ENCODE measurements at places on chromosomes 5 and 9.

- no peak for DNase-seq
Measured at GRCh38 chr5:27938989-27939388, 900.6 kb upstream of the CDH9 start.

DNA sequence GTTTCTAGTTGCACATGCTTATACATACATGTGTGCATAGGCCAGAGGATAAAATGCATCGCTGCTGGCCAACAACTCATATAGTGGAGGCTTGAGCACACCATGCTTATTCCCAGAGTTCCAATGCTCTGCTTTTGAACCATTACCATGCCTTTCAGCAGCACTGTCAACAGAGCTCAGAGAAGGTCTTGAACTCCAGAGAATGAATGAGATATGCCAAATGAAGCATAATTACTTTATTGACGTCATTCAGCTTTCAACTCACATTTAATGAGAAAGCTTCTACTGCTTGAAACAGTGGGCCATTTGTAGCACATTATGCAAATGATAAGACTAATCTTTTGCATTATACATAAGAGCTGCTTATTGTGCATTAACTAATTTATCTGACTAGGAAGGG lies 765.3 kb upstream of the GRAMD2B start:
- no peak for DNase-seq

DNA sequence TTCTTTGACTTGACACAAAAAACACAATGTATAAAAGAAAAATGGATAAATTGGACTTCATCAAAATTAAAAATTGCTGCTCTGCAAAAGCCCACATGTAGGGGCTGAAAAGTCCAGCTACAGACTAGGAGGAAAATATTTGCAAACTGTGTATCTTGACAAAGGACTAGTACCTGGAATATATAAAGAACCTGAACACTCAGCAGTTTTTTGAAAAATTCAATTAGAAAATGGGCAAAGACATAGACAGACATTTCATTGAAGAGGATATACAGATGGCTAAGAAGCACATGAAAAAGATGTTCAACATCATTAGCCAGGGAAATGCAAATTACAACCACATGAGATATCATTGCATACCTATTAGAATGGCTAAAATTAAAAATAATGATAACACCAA lies 18.5 kb upstream of the TAL2 start:
- no peak for DNase-seq

DNA sequence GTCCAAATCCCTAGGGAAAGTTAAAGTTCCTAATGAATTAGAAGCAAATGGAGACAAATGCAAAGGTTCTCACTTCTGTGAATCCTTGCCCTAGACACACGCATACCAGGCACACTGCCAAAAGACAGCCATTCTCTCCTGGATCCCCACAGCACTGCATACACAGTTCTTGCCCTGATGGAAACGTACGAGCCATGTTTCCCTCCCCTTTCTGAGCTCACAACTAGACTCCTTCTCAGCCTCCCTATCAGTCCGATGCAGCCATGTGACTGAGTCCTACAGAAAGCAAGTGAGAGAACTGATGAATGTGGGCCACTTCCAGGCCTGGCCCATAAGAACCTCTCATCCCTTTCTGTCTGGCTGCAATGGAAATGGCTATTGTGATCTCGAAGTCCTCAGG lies 92.0 kb downstream of the ZNF608 start:
- no peak for DNase-seq

DNA sequence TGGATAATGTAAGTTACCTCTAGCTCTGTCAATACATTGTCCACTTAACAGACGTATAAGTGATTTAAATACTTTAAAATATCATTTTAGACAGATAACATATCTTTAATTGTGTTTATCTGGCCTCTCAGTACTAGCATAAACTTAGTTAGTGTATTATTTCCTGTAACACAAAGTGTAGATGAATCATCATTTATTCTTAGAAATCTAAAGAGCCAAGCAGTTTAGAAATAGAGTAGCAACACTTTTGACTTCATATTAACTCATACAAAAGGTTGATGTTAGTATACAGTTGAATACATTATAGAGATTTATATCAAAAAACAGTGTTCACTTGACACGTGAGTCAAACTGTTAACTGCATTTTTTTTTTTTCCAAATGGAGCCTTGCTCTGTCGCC lies 18.0 kb downstream of the NCBP1 start:
- no peak for DNase-seq

DNA sequence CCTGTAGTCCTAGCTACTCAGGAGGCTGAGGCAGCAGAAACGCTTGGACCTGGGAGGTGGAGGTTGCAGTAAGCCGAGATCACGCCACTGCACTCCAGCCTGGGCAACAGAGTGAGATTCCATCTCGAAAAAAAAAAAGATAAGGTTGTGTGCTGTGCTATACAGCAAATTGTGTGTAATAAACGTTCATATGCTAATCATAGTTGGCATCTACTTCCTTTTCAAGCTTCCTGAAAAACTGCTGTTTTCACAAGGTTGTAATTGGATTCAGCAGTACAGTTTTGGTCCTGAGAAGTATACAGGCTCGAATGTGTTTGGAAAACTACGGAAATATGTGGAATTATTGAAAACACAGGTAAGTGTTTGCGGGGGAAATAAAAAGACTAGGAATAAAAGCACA lies 25.5 kb downstream of the OTULINL start:
- no peak for DNase-seq

GRCh38 chr9:114207845-114208244 lies 52.5 kb downstream of the COL27A1 start:
- no peak for DNase-seq

- no peak for DNase-seq
Measured at GRCh38 chr5:57478826-57479225, 3.8 kb downstream of the ACTBL2 start.

DNA sequence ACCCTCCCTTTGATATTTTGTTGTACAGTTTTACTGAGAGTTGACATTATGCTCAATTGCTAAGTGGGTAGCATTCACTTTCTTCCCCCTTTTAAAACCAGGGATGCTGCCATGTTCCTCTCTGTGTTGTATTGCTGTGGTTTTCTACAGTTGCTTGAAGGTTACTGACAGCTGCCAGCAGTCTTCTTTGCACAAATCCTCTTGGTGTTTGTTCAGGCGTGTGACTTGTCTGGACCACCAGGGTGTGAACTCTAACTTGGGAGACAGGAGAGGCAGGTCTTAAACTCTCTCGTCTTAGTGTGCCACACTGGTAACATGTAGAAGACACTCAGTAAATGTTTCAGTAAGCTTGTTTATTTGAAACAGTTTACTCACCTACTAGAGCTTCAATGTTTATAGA lies 25.1 kb downstream of the SLC44A1 start:
- DNase-seq, result no peak

- DNase-seq, result no peak
Measured at GRCh38 chr9:127990554-127990953, 9.8 kb upstream of the EEIG1 start.

DNA sequence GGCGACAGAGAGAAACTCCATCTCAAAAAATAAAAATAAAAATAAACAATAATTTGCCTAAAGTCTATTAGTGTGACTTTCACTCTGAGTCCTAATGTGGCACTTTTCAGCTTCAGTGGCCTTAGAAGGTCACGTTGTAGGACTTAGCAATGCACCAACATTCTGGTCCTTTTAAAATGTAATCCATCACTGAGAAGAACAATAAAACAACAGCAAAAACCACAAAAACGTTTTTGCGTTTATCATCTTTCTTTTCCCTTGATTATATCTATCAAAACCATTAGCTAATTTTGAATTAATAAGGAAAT lies 190.1 kb upstream of the ZNF608 start:
- no peak for DNase-seq

- DNase-seq, result no peak
Measured at GRCh38 chr5:153752890-153753289, 262.4 kb downstream of the GRIA1 start.

DNA sequence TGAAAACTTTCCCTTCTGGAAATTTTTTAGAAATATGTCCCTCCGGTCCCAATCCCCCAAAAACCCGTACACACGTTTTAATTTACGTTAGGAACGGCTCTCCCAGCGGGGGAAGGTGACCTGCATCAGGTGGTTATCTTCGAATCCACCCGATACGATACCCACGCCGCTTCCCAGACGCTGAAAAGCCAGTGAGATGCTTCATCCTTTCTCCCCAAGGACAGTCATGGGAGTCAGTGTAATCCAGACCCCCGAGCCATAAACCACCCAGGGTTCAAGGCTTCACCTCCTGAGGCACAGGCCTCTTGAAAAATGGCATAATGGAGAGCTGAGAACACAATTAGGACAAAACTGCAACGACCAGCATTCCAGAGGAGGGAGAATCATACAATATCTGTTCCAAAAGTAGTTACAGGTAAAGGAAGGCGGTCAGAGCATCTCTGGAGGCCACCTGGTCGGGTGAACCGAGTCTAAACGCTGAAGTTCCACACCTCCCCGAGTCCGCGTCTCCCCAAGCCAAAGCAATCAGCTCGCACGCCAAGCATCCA lies 857 bp downstream of the FAM169A start:
- DNase-seq, result peak; percentile 23

GRCh38 chr9:72749276-72749675 lies 203.6 kb downstream of the ALDH1A1 start:
- no peak for DNase-seq

GRCh38 chr5:139443831-139444453 lies 4.6 kb upstream of the DNAJC18 start:
- DNase-seq, result no peak

- no peak for DNase-seq
Measured at GRCh38 chr5:83711982-83712601, 8.6 kb downstream of the HAPLN1 start.

DNA sequence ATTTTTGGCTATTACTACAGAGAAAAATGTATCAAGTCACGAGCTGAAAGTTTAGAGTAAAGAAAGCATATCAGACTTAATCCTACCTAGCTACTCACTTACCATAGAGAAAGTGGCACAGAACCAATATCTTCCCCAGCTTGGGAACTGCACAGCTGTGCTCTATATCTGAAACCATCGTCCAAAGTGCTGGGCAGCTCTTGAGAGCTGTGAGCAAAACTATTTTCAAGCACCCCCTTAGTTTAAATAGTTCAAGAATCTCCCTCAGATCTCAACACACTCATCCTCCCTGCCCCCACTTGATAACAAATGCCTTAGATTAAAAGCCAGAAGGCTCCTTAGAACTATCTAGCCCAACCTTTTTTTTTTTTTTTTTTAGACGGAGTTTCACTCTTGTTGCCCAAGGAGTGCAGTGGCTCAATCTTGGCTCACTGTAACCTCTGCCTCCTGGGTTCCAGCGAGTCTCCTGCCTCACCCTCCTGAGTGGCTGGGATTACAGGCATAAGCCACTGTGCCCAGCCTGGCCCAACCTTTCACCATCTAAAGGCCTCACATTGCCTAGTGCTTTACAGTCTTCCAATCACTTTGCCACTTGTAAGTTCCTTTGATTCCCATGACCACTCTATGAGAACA lies 94.2 kb upstream of the APC start:
- no peak for DNase-seq

DNA sequence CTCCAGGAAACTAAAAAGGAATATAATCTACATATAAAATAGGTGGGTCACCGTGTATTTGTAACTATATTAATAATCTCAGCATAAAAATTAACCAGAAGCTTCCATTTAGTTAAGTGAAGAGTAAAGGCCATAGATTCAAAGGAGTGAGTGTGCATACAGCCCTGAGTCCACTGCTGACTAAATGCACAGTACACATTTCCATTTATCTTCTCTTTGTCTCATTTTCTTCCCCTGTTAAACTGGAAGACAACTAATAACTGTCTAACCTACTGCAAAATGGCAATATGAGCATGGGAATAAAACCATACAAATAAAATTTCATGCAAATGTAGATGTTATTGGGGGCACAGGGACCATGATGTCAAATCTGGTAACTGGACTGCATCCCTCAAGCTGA lies 59.9 kb upstream of the DAB2 start:
- no peak for DNase-seq

DNA sequence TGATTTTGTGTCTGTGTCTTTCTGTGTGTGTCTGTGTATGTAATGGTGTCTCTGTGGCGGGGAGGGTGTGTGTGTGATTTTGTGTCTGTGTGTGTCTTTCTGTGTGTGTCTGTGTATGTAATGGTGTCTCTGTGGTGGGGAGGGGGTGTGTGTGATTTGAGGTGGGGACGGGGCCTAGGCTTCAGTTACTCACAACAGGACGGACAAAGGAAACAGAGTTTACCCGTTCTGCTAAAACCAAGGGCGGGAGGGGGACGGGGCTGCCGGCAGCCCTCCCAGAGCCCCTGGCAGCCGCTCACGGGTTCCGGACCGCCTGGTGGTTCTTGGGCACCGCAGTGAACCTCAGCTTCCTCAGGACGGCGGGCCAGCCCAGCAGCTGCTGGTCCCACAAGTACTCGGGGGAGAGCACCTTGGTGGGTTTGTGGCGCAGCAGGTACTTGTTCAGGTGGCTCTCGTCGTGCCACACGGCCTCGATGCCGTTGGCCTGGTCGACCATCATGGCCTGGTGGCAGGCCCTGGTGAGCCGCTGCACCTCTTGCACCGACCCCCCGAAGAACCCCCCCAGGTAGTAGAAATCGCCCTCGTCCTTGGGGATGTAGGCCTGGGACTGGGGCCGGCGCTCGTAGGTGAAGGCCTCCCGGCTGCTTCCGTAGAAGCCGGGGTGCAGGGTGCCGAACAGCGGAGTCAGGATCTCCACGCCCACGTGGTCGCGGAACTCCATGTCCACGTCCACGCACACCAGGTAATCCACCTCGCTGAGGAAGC lies 19.4 kb downstream of the ABO start:
- DNase-seq, result no peak

DNA sequence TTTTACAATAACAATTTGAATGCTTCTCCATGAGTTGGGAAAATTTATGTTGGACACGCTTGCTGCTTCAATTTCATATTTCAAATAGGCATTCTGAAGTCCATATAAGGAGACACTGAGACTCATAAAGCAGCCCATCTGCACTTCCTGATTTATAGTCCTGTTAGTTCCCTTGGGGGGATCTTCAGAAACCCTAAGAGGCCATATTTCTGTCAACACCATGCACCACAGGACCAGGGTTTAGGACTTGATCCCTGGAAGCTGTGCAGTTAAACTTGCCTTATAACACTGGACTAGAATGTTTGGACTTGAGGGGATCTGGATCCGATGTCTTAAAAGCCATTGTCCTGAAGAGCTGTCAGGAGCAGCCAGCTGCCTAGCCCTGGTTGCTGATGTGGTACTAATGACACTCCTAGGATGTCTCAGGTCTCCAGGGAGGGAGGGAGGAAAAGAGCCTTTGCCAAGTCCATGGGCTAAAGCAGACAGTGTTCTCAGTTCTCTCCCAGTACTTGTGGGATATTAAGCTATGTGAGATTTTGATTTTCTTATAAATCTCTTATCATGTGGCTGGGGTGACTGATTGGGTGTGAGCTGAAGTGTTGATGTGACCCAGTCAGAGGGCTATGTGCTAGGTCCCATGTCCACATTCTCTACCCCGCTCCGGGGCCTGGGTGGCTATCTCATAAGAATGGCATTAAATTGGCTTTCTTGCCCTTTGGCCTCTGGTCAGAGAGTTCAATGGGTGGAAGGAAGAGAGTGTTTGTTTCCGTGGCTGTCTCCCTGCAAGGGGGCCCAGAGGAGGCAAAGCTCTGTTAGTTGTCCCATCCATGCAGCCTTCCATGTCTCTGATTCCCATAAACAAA lies 399.8 kb downstream of the OSTF1 start:
- no peak for DNase-seq

- DNase-seq, result no peak
Measured at GRCh38 chr5:62942384-62942783, 363.8 kb downstream of the LRRC70 start.

- no peak for DNase-seq
Measured at GRCh38 chr5:83000428-83000827, 76.8 kb downstream of the TMEM167A start.

Measured in substantia nigra (tissue), 51 donors.